ENCODE measurements at places on chromosomes 11 and 22. TPM values are rescaled to one million over a fixed set of nuclear protein-coding genes. Genes with fewer than 3 reads are reported as not detected.

The SYT13 gene
- total RNA-seq, result not detected

The MIF gene
- total RNA-seq, result 102 TPM

The POTEH gene
- total RNA-seq, result not detected

The OR51B4 gene
- total RNA-seq, result not detected

The HORMAD2 gene
- total RNA-seq, result not detected

The ESRRA gene
- total RNA-seq, result 36.2 TPM

The CNIH2 gene
- total RNA-seq, result not detected

The TMEM86A gene
- total RNA-seq, result 0.29 TPM

The TP53AIP1 gene
- not detected for total RNA-seq

The OR51B5 gene
- total RNA-seq, result 0.57 TPM

The TEX54 gene
- total RNA-seq, result not detected

The ACR gene
- not detected for total RNA-seq

The CECR2 gene
- not detected for total RNA-seq

The SLC22A6 gene
- not detected for total RNA-seq

The TBX10 gene
- total RNA-seq, result not detected

The PATE2 gene
- total RNA-seq, result not detected

The C1QTNF4 gene
- 0.22 TPM for total RNA-seq

The APOBEC3G gene
- total RNA-seq, result 12.7 TPM

The PHF21B gene
- not detected for total RNA-seq

The GUCY1A2 gene
- total RNA-seq, result 1.6 TPM

The RAB38 gene
- total RNA-seq, result 2.8 TPM

The TYR gene
- not detected for total RNA-seq
